ENCODE measurements at places on chromosomes 1 and 21.

- H3K36me3 ChIP-seq = no peaks in the 10 kb centered on the region
- no peak overlapping the region for H3K27ac ChIP-seq
- DNase-seq = no peak
- no peaks in the 10 kb centered on the region for H3K27me3 ChIP-seq
- peaks cover 3% of the 10 kb centered on the region for H3K4me1 ChIP-seq
Measured at GRCh38 chr1:171802207-171802606, 20.7 kb downstream of the METTL13 start.

DNA sequence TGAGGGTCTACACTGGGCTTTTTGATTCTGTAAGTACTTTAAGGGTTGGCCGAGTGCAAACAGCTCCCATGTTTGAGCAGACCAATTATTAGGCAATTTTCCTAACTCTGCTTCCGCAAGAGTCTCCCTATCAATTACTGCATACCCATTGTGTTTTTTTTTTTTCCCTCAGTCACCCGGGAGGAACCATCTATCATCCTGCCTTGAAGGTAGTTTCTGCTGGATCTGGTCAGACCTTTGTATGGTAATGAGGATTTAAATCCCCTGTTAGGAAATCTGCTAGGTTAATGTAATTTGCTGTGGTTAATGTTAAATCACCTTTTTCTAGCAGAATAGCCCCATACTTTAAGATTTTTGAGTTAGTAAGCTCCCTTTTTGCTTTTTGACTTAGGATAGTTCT lies 40.8 kb upstream of the WARS2 start:
- no peak for DNase-seq
- no peaks in the 10 kb centered on the region for H3K4me1 ChIP-seq
- no peak overlapping the region for H3K27ac ChIP-seq
- H3K4me3 ChIP-seq = no peak overlapping the region
- H3K27me3 ChIP-seq = no peaks in the 10 kb centered on the region

- no peak for DNase-seq
- H3K27ac ChIP-seq = no peak overlapping the region
- no peaks in the 10 kb centered on the region for H3K36me3 ChIP-seq
- H3K27me3 ChIP-seq = no peaks in the 10 kb centered on the region
- no peaks in the 10 kb centered on the region for H3K4me1 ChIP-seq
- H3K4me3 ChIP-seq = no peak overlapping the region
Measured at GRCh38 chr1:119799599-119800177, 11.6 kb downstream of the REG4 start.

GRCh38 chr1:234909307-234909810 lies 219.3 kb downstream of the TOMM20 start:
- no peak overlapping the region for H3K27ac ChIP-seq
- no peaks in the 10 kb centered on the region for H3K27me3 ChIP-seq
- H3K4me1 ChIP-seq = no peaks in the 10 kb centered on the region
- DNase-seq = no peak
- H3K36me3 ChIP-seq = no peaks in the 10 kb centered on the region
- H3K4me3 ChIP-seq = no peak overlapping the region

- H3K27ac ChIP-seq = no peak overlapping the region
- no peaks in the 10 kb centered on the region for H3K27me3 ChIP-seq
- H3K36me3 ChIP-seq = no peaks in the 10 kb centered on the region
- no peak overlapping the region for H3K4me3 ChIP-seq
Measured at GRCh38 chr1:27220096-27220495, 14.3 kb upstream of the WDTC1 start.

GRCh38 chr1:56578138-56578962 lies 1.0 kb downstream of the PLPP3 start:
- peak overlapping the region; percentile 69 for H3K4me3 ChIP-seq
- no peaks in the 10 kb centered on the region for H3K36me3 ChIP-seq
- no peaks in the 10 kb centered on the region for H3K27me3 ChIP-seq

DNA sequence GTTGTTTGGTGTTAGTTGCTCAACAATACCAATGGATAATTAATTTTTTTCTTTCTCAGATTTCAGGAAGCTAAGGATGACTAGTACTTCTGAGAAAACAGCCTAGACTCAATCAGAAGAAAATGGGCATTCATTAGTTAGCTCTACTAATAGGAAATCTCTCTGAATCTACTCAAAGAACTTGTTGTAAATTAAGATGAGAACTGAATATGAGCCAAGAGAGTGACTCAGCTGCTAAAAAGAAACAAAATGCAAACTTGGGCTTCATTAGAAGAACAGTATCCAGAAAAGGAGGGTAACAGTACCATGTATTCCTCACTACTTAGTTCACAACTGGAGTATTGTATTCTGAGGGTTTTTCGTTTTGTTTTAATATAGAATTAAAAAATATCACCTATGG lies 12.5 kb downstream of the FOXJ3 start:
- no peaks in the 10 kb centered on the region for H3K36me3 ChIP-seq
- no peak overlapping the region for H3K4me3 ChIP-seq
- no peak overlapping the region for H3K27ac ChIP-seq
- no peaks in the 10 kb centered on the region for H3K27me3 ChIP-seq

DNA sequence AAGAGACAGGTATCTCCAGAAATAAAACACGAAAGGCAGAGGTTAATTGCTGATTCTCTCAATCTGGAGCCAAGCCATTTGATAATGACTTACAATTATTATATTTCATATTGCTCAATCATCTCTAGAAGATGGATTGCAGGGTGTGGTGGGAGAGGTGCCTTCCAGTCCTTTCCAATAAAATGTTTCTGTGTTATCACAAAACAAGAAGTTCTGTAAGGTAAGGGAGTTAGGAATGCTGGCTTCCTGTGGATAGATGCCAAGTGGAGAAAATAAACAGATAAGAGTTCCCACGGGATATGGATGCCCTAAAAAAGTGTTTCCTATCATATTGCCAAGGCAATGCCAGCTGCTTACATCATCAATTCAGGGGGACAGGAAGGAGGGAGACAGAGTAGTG lies 7.2 kb upstream of the CCN1 start:
- H3K4me3 ChIP-seq = no peak overlapping the region
- H3K27ac ChIP-seq = no peak overlapping the region
- no peak for DNase-seq
- H3K4me1 ChIP-seq = 0 out of 2 replicates have a peak, but pooled peaks cover 4% of the 10 kb centered on the region
- peaks cover 5% of the 10 kb centered on the region for H3K27me3 ChIP-seq

GRCh38 chr1:219555806-219556205 lies 57.1 kb downstream of the ZC3H11B start:
- no peaks in the 10 kb centered on the region for H3K4me1 ChIP-seq
- no peaks in the 10 kb centered on the region for H3K36me3 ChIP-seq
- no peaks in the 10 kb centered on the region for H3K27me3 ChIP-seq
- H3K4me3 ChIP-seq = no peak overlapping the region
- H3K27ac ChIP-seq = no peak overlapping the region
- DNase-seq = no peak

DNA sequence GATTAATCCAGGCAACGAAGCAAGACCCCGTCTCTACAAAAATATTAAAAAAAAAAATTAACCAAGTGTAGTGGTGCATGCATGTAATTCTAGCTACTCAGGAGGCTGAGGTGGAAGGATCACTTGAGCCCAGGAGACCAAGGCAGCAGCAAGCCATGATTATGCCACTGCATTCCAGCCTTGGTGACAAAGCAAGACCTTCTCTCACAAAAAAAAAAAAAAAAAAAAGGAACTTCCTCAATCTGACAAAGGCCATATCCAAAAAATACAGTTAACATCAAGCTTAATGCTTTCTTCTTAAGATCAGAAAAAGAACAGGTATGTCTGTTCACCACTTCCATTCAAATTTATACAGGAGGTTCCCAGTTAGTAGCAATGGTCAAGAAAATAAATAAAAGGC lies 54.4 kb downstream of the EVI5 start:
- no peak overlapping the region for H3K27ac ChIP-seq
- H3K36me3 ChIP-seq = no peaks in the 10 kb centered on the region
- H3K27me3 ChIP-seq = no peaks in the 10 kb centered on the region

GRCh38 chr1:183916574-183916973 lies 111.7 kb downstream of the RGL1 start:
- no peak overlapping the region for H3K4me3 ChIP-seq
- no peak overlapping the region for H3K27ac ChIP-seq
- no peaks in the 10 kb centered on the region for H3K4me1 ChIP-seq
- no peak for DNase-seq
- H3K36me3 ChIP-seq = no peaks in the 10 kb centered on the region

GRCh38 chr1:224679606-224680005 lies 63.5 kb downstream of the CNIH3 start:
- no peak overlapping the region for H3K4me3 ChIP-seq
- no peaks in the 10 kb centered on the region for H3K36me3 ChIP-seq
- no peaks in the 10 kb centered on the region for H3K4me1 ChIP-seq
- H3K27me3 ChIP-seq = no peaks in the 10 kb centered on the region
- no peak overlapping the region for H3K27ac ChIP-seq

- H3K4me3 ChIP-seq = no peak overlapping the region
- H3K4me1 ChIP-seq = peaks cover 4% of the 10 kb centered on the region
- no peaks in the 10 kb centered on the region for H3K27me3 ChIP-seq
- H3K27ac ChIP-seq = no peak overlapping the region
Measured at GRCh38 chr1:46171351-46171750, 3.5 kb upstream of the TSPAN1 start.

- H3K27ac ChIP-seq = no peak overlapping the region
- no peak overlapping the region for H3K4me3 ChIP-seq
- H3K36me3 ChIP-seq = no peaks in the 10 kb centered on the region
- no peaks in the 10 kb centered on the region for H3K4me1 ChIP-seq
- H3K27me3 ChIP-seq = no peaks in the 10 kb centered on the region
- DNase-seq = no peak
Measured at GRCh38 chr1:194296201-194296600, 1109.8 kb upstream of the B3GALT2 start.

DNA sequence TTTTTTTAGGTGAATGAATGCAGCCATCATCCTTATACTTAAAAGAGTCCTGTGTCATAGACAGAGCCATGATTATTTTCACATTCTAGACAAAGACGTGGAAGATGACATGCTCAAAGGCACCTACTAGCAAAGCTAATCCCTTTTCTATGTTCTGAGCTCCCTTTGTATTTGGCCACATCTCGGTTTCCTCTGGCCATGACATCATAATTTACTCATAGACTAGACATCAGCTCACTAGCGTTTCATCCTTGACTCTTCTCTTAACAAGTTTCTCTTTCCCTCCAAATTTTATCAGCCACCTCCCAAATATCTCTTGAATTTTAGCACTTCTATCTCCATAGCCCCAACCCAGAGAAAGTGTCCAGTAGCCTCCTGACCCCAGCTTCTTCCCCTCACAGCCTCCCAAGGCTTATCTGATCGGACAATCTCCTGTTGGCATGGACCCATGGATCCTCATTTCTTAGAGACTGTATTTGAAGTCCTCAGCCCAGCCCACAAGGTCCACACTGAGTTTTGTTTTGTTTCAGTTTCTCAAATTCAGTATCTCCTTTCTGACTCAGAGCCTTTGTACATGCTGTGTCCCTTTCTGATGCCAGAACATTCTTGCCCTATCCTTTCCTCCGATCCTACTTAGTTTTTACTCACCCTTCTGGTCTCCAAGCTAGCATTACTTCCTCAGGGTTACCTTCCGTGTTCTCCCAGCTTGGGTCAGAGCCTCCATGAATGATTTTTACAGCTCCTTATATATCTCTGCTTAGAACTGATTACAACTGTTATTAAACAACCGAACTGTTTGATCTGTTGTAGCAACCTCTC lies 33.0 kb upstream of the EPS8L3 start:
- H3K27ac ChIP-seq = no peak overlapping the region
- no peaks in the 10 kb centered on the region for H3K36me3 ChIP-seq
- H3K4me1 ChIP-seq = peaks cover 4% of the 10 kb centered on the region
- no peaks in the 10 kb centered on the region for H3K27me3 ChIP-seq

DNA sequence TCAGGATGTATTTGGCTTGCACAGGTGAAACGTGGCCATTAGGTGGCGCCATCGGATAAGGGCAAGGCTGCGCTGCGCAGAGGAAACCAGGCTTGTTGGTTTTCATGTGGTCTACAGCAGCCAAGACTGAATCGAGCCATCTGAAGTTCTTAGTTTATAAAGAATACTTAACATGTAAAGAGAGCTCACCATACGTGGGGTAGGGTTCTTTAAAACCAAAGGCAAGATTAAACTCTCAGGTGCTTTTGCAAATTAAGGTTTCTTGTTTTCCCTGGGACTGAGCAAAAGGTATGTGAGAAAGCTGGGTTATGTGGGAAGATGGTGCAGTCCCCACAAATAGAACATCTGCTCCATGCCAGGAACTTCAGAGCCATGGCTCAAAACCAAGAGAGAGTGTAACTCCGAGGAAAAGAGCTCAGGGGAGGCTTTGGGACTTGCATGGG lies 9.3 kb downstream of the MASP2 start:
- H3K4me3 ChIP-seq = no peak overlapping the region
- no peaks in the 10 kb centered on the region for H3K27me3 ChIP-seq
- peak; percentile 82 for DNase-seq
- no peak overlapping the region for H3K27ac ChIP-seq
- no peaks in the 10 kb centered on the region for H3K4me1 ChIP-seq
- no peaks in the 10 kb centered on the region for H3K36me3 ChIP-seq

GRCh38 chr1:64173336-64173940 lies 30.0 kb upstream of the UBE2U start:
- H3K4me1 ChIP-seq = no peaks in the 10 kb centered on the region
- 0 out of 2 replicates have a peak, but pooled peaks cover 2% of the 10 kb centered on the region for H3K36me3 ChIP-seq
- no peaks in the 10 kb centered on the region for H3K27me3 ChIP-seq
- no peak overlapping the region for H3K4me3 ChIP-seq
- no peak overlapping the region for H3K27ac ChIP-seq

- H3K4me1 ChIP-seq = peaks cover 2% of the 10 kb centered on the region
- no peak overlapping the region for H3K4me3 ChIP-seq
- no peak for DNase-seq
- H3K27me3 ChIP-seq = no peaks in the 10 kb centered on the region
- no peak overlapping the region for H3K27ac ChIP-seq
Measured at GRCh38 chr1:228271701-228272251, 63.9 kb downstream of the OBSCN start.

DNA sequence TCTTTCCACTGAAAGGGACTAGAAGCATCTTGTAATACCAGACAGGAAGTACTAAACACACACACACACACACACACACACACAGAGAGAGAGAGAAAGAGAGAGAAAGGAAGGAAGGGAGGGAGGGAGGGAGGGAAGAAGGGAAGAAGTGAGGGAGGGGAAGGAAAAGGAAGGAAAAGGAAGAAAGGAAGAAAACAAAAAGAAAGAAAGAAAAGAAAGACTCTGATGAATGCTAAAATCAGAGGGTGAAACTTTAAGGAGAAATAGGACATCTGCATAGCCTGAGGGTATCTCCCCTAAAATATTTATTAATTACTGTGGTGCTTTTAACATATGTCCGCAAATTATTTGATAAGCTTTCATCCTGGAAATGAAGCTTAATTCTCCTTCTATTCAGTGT lies 10.6 kb downstream of the TRIT1 start:
- no peak for DNase-seq
- no peak overlapping the region for H3K27ac ChIP-seq
- no peaks in the 10 kb centered on the region for H3K36me3 ChIP-seq
- no peak overlapping the region for H3K4me3 ChIP-seq

GRCh38 chr1:61588736-61589672 lies 135.9 kb downstream of the TM2D1 start:
- no peaks in the 10 kb centered on the region for H3K27me3 ChIP-seq
- no peaks in the 10 kb centered on the region for H3K4me1 ChIP-seq
- H3K27ac ChIP-seq = no peak overlapping the region
- H3K4me3 ChIP-seq = no peak overlapping the region
- DNase-seq = peak; percentile 87

DNA sequence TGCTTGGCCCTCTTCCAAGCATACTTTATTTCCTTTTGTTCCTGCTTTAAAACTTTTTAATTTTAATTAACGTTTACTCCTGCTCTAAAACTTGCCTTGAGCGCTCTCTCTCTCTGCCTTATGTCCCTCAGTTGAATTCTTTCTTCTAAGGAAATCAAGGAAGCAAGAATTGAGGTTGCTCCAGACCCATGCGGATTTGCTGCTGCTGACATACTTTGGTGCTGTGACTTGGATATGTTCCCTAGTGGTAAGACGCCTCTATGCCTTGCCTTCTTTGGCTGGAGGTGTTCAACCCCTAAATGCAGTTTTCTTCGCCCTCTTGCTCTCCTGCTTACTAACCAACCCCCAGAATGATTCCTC lies 148.1 kb downstream of the ADSS2 start:
- peaks cover 2% of the 10 kb centered on the region for H3K27me3 ChIP-seq
- H3K36me3 ChIP-seq = no peaks in the 10 kb centered on the region
- H3K4me3 ChIP-seq = no peak overlapping the region
- DNase-seq = no peak
- no peak overlapping the region for H3K27ac ChIP-seq
